ENCODE measurements at places on chromosomes 12 and 14.

DNA sequence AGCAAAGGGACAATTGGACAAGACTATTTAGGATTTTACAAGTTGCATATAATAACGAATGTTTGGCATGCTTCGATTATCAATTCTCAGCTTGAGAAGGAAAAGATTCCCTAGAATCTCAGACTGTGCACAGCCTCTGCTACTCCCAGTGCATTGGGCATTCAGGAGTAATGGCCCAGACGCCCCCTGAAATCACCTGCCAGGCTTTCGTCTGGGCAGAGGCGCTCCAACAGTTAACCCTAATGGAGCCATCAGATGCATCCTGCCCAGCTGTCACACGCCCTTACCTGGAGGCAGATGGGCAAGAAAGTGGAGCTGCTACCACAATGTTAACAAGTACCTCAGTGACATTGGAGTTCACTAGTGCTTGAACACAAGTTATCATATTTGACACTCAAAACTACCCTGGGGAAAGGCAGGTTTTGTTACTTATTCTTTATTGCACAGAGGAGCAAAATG, 927 bp upstream of the LRP6 start:
- DNase-seq: peak; percentile 31

- no peak for DNase-seq
Measured at GRCh38 chr14:51730098-51730497, 78.4 kb downstream of the FRMD6 start.

DNA sequence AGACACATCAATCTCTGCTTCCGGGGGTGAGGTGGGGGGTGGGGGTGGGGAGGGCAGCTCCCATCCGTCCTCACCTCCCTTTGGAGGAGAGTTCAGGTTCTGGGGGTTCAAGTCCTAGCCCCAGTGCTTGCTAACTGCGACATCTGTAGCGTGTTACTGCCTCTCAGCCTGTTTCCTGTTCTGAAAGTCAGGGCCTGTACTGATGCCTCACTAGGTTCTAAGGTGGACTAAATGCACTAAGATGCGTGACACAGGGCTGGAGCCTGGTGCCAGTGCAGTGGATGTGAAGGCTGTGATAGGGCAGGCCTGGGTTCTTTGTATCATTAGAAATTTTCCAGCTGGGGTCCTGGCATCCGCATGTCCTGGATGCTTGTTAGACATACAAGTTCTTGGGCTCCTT, 17.3 kb upstream of the TDRD9 start:
- no peak for DNase-seq

DNA sequence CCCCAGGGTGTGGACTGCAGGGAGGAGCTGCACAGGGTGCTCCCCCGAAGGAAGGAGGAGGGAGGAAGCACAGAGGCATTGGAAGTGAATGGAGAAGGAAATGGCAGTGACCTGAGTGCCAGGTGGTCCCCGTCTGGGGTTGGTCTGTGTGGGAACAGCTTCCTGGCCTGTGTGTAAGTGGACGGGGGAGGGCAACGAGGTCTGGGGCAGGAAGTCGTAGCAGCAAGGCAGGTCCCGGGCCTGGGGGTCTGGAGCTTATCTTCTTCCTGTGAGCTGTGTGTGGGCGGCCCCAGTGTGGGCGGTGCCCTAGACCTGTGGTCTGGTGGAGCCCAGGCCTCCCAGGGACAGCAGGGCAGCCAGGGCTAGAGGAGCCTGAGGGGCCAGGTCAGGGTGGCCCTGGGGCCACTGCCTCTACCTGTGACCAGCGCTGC, 382.1 kb downstream of the TMEM121 start:
- DNase-seq: no peak

GRCh38 chr14:68364792-68365192, 428.1 kb downstream of the ZFP36L1 start:
- no peak for DNase-seq

DNA sequence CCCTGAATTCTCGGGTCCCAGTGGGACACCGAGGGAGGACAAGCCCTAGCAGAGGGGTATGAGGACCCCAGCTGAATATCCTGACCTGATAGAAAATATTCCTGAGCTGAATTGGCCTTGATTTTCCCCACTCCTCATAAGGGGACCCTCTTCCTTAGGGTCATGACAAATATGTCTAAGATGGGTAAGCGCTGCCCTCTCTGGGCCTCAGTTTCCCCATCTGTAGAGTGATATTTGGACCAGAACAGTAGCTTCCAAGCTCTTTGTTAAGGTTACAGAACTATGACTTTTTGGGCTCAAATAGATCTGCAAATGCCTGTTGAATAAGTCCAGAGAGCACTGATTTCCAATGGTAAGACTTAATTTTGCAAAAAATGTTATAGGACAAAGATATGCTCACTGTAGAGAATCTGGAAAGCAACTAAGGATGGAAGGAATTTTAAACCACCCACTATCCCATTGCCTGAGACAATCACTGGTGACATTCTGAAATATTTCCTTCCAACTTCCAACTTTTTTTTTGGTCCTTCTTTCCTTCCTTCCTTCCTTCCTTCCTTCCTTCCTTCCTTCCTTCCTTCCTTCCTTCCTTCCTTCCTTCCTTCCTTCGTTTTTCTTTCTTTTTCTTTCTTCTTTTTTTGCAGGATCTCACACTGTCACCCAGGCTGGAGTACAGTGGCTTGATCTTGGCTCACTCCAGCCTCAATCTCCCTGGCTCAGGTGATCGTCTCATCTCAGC, 32.0 kb downstream of the MYL2 start:
- DNase-seq: no peak

- DNase-seq: no peak
Measured at GRCh38 chr12:110367181-110367864, 36.2 kb downstream of the ANAPC7 start.

DNA sequence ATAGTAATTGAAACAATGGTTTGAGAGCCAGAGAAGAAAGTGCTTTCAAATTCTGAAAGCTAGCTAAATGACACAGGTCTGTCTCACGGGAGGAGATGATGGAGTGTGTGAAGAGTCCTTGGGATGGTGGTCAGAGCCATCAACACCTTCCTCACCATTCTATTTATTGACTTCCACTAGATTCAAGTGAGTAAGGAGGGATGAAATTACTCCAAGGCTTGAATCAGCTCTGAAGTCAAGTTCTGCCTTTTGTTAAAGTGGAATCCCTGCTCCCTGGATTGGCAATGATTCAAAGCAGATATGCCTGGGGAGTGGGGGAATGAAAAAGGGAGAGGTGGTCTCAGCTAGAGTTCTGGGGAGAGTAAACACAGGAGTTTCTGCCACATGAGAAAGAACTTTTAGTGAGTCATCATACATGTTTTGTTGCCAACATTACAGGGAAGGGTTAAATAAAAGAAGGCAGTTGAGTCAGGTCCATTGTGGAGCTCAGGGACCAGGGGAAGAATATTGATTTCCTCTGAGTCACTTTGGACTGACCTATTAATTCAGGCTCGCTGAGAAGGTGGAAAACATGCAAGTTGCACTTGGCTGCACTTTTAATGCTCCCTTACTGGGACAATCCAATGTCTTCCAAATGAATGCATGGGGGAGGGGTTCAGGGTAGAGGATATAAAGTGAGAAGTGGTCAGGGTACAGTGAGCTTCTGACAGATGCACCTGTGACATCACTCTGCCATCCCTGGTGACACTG, 142.7 kb downstream of the TBX5 start:
- no peak for DNase-seq

- no peak for DNase-seq
Measured at GRCh38 chr14:78683981-78684380, 513.8 kb downstream of the NRXN3 start.

DNA sequence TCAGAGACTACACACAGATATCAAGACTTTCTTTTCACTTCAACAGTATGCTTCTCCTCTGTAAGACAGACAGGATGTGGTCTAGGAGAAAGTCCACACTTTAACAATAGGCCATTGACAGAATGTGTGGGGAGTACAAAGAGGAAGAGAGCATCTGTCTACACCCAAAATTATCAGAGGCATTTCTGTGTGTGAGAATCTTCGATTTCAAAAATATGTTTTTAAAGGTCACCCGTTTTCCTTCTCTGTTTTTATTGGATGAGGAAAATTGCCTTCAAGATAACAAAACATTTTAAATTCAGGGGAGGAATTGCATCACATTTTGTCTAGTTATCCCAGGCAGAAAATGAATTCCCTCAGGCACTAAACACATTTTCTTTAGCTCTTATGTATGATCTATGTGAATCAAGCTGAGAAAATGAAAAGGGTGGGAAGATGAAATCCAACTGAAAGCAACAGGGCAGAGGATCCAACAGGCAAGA, 16.4 kb downstream of the NAV3 start:
- DNase-seq: no peak

DNA sequence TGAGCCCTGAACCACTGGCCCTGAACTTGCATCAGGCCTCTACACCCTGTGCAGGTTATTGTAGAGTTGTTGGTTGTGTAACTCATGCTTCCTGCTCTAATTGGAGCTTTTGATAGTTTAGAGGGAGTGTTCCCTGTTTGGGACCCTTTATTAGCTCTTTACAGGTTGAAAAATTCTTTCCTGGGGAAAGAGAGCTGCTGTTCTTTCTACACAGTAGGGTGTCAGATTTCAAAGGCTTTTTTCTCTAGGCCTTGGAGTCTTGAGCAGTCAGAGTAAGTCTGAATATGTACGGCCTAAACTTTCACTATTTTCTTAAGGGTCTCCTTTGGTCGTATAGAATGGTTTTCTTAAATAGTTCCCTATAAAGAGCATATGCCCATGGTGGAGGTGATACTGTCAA, 60.8 kb upstream of the NEDD1 start:
- DNase-seq: no peak

DNA sequence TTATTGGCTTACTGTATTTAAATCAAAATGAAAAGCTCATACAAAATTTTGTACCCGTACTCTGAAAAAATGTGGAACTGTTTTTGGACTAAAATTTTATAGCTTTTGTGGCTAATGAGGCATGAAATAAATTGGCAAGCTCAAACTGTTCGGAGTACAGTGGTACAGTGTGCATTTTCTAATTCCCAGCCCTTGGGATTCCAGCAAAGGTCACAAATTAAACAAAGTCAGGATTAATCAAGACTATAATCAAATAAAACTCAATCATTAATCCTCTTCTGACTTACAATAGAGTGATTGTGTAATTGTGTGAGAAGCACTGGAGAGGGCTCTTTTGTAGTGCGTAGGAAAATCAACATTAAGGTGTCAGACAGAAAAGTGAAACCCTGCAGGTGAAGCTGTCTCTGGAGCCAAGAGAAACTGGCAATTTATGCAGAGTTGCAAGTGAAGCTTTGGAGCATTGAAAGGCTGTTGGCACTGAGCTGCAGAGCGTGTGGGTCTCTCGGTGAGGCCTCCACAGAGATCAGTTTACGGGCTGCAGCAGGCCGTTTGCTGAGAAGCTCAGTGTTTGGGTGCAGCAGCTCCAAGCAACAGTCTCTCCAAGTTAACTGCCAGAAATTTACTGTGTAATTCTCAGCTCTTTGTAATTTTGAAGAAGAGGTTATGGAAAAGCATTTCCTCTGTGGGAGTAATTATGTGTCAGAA, 275.9 kb downstream of the FBXL14 start:
- no peak for DNase-seq
